ENCODE measurements at places on chromosomes 3 and 15.

DNA sequence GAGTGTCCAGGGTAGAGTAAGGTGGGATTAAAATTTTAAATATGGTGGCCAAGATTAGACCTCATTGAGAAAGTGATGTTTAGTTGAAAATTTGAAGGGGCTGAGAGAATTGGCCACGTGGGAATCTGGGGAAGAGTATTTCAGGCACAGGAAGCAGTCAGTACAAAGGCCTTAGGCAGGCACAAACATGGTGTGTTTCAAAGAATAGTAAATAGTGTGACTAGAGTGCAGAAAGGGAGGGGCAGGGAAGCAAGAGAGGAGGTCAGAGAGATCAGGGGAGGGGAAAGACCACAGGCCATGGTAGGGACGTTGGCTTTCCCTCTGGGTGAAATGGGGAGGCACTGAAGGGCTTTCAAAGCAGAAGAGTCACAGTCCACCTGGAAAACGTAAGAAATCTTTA, 36.6 kb upstream of the POMGNT2 start:
- no peak for ATAC-seq

- no peak for ATAC-seq
These were observed 304.0 kb upstream of the TPRG1 start for GRCh38 chr3:188867691-188868265.

DNA sequence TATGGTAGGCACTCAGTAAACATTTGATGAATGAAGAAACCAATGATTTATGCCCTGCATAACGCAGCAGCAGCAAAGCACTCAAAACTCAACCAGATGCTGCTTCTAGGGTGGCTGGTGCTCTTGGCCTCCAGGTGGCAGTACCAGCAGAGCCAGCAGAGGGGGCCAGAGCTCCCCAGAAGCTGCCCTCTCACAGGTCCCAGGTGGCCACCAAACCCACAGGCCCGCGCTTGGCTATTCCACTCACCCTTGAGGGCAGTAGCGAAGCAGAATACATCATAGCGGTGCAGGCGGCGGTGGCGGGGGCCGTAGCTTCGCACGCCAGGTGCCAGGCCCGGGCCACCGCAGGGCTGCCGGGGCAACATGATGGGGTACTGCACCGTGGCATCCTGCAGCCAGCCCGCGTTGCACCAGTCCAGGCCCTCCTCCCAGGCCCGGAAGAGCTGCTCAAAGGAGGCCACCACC, 16.6 kb downstream of the HAPLN3 start:
- ATAC-seq, result peak; percentile 96

- peak; percentile 86 for ATAC-seq
These were observed 1.4 kb downstream of the LMOD3 start for GRCh38 chr3:69120879-69121464.

DNA sequence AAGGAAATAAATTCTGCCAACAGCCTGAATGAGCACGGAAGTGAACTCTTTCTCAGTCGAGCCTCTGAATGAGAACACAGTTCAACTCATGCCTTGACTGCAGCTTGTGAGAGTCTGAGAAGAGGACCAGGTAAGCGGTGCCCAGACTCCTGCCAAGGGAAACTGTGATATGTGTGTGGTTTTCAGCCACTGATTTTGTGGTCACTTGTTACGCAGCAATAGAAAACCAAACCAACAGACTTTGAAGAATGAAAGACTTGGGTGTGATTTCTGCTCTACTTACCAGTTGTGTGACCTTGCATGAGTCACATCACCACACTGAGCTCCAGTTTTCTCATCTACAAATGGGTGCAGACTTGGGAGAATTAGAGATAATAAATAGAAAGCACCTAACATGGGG, 30.6 kb upstream of the FAM107A start:
- ATAC-seq, result no peak

GRCh38 chr3:148975696-148976095, 15.6 kb upstream of the GYG1 start:
- ATAC-seq, result no peak

DNA sequence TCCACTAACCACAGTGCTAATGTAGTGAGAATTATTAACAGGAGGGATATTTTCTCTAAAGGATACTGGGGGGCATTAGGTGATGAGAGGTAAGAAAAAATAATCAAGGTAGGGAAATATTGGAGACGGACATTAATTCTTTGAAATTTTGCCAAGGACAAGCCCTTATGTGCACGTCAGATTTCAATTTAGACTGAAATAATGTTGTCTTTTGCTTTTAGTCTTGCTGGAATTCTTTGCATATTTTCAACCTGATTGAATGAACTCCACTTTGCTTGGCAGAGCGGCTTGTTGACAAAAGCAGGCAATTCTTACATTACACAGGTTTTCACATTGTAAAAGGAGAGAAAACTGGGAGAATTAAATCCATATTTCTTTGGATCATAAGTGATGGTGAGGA, 25.0 kb upstream of the C3orf52 start:
- peak; percentile 84 for ATAC-seq

DNA sequence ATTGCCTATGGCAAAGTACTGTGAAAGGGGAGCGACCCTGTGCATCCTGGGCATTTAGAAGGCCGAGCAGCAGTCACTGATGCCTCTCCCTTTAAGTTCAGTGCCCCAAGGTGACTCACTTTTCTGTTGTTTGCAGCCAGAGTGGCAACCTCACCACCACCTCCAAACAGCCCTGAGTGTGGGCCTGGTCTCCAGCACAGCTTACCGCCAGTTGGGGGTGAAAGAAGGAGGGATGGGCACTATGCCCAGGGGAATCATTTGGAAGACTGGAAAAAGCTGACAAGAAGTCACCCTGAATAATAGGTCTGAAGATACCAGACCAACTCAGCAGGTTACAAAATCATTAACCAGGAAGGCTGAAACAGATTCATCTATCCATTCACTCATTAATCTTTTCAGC, 571.8 kb downstream of the EPHB1 start:
- ATAC-seq, result no peak

DNA sequence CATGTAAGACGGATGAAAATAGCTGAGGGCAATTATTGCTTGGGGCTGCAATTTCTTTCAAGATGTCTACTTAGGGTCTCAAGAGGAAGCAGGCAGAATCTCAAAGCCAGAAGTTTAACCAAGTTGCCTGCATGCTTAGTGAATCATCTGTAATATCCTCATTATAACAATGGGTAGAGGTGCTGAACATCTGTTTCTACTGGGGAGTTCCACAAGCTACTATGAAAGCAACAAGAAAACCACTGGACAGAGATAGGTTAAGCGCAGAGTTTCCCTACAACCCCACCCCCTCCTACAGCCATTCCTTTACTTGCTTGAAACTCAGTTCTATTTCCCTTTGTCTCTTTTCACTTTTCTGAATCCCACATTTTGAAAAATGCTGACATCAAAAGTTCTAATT, 759.4 kb upstream of the GBE1 start:
- no peak for ATAC-seq

DNA sequence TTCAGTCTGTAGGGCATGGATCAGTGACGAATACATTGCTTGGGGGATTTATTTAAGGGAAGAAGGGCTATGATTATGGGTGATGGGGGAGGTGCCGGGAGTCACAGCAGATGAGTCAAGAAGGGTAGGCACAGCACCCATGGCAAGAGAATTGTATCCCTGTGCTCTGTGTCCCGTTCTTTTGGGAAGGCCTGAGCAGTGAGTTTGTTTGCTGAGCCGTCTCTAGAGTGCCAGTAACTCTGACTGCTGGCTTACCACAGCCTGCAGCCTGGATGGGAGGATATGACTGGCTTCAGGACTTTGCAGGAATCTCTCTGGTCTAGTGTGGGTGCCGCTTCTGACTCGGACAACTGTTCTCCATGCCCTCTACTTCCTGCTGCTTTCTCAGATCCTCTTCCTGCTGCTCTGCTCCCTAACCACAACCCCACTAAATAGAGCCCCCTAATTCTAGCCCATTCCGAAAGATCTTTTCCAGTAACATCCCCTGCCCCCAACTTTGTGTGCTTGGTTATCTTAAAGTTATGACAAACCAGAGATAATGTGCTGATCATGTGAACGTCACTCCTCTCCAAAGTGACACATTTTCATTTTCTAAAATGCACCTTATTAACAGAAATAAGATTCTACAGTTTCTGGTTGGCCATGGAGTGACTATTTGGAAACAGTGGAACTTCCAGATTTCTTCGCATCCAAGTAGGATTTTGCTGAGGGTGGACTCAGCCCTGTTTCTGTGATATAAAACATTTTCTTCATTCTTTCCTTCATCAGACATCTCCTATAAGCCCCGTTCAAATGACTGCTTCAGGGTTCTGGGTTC, 239.0 kb downstream of the SLCO3A1 start:
- ATAC-seq, result no peak

DNA sequence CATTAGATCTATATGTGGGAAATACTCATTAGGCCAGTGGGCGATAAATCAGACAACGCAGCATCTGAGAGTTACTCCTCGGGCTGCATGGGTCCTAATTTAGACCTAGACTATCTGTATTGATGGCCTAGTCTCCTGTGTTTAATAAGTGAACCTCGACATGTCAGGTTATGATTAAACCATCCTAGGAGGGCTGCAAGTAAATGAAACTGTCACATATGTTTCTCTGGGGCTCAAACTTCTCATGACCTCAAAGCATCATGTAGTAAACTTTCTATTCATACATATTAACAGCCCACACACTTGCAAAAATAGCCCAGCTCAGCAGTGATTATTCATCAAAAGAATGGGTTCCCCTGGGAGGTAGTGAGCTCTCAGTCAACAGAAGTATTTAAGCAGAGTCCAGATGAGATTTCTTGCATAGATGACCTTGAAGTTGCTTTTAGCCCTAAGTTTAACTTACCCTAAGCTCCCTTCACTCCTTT, 51.6 kb downstream of the RAB11A start:
- ATAC-seq, result no peak

DNA sequence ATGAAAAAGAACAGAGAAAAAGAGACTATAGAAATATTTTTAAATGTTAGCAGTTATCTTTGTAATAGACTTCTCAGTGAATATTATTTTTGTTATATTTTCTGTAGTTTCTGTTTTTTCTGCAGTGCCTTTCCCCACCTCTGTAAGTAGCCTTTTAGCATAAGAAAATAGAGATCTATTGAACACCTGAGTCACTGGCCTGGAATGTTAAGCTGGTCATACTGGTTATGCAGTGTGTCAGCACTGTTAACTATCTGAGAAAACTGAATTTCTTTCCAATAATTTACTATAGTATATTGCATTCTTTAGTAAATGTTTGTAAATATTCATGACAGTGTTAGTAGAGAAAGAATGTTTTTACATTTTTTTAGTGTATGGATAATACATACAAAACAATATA, 79.8 kb downstream of the NECTIN3 start:
- peak; percentile 76 for ATAC-seq

DNA sequence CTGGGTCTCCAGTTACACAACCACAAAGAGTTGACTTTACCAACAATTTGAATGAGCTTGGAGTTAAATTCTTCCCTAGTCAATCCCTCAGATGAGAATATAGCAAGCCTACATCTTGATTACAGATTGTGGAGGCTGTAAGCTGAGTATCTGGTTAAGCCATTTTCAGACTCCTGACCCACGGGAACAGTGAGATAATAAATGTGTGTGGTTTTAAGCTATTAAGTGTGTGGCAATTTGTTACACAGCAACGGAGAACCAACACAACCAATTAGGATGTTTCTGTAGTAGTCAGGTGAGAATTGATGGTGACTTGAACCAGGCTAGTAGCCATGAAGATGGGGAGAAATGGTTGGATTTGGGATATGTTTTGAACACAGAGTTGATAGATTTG, 37.7 kb upstream of the SLC4A7 start:
- no peak for ATAC-seq

- ATAC-seq, result no peak
These were observed 118.5 kb downstream of the MYLK start for GRCh38 chr3:123765475-123766128.

- ATAC-seq, result no peak
These were observed 67.8 kb downstream of the RGMA start for GRCh38 chr15:93020976-93021772.

DNA sequence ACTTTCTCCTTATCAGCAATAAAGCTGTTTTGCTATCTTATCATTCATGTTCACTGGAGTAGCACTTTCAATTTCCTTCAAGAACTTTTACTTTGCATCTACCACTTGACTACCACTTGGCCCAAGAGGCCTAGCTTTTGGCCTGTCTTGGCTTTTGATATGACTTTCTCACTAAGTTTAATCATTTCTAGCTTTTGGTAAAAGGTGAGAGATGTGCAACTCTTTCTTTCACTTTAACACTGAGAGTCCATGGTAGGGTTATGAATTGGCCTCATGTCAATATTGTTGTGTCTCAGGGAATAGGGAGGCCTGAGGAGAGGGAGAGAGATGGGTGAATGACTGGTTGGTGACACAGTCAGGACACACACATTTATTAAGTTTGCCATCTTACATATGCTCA, 31.0 kb upstream of the FAM3D start:
- no peak for ATAC-seq

GRCh38 chr3:21457084-21457483, 293.9 kb downstream of the ZNF385D start:
- no peak for ATAC-seq

- ATAC-seq, result no peak
These were observed 30.5 kb upstream of the TIPARP start for GRCh38 chr3:156643729-156644389.

DNA sequence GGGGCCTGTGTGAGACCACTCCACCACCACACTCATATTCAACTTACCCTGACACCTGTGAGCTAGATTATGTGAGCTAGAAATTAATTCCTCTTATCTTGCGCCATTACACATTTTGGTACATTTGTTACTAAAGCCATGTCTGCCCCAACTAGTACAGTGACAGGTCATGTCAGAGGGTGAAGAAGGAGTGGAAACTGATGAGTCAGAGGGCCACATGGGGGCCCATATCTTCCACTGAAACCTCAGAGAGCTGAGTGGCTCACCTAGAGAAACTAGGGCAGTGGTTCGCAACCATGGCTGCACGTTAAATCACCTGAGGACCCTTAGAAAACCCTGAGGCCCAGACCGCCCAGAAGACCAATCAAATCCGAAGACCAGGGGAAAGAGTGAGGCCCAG, 15.7 kb upstream of the MEF2A start:
- ATAC-seq, result no peak

- ATAC-seq, result no peak
These were observed 65.5 kb downstream of the CORO2B start for GRCh38 chr15:68644083-68644904.

DNA sequence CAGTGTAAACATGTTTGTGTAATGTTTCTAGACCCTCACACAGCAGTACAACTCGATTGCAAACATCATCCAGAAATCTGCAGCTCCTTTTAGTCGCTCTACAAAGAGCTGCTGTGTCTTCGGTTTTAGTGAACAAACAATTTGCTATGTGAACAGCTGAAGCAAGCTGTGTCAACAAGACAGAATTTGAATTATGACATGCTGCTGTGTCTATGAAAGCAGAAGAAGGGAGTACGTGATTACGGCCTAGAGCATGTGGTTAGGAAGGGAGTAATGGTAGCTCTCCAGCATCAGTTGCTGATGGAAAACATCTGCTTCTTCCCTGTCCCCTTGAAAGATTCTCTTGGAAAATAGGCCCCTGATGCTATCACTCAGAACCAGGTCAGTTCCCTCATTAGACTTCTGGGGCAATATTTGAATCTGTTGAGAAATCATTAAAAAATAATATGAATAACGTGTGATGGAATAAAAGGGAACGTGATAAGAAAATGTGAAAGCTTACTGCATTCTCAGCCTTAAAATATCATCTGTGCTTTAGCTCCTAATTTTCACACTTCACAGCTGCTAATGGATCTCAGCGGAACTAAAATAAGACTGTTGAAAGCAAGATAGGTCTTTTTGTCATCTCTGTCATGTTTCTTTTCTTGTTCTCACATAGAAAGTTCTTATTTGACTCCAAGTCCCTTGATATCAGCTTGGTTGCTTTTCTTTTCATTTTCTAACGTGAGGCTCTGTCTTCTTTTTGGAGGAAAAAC, 891.5 kb downstream of the ROBO2 start:
- ATAC-seq, result no peak

- peak; percentile 81 for ATAC-seq
These were observed 7.6 kb downstream of the EPHB3 start for GRCh38 chr3:184568924-184569829.

Measured in SK-N-SH treated with all-trans-retinoic acid at 6 μM for 48 hours (cell line).